EH (cell line): ENCODE measurements at places on chromosomes 7 and 10.

DNA sequence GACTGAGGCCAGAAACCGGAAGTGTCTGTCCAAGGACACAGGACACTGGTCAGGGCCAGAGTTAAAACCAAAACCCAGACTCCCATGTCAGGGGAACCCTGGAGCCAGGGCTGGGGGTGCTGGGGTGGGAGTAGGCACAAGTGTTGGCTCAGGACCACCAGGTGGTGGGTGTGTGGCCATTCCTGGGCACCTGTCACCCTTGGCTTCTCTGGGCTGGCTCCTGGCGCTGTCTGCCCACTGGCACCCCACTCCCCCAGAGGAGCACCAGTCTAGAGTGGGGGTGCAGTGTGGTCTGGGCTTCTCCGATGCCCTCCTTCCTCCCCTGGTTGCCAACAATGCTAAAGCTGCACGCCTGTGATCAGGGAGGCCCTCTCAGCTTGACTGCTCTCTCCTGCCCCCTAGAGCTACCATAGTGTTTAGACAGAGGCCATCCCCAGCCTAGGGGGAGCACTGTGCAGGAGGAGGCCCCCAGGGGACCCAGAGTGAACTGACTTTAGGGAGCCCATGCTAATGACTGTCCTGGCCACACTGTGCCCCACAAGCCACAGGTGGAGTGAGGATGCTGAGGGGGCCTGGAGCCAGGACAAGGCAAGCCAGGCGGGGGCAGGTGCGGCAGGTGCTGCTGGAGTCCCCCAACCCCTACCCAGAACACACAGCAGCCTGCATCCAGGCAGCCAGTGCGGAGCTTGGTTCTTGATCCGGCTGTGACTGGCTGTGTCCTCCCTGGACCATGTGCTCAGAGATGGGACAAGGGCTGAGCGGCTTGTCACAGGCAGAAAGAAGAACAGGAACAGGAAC, 11.0 kb downstream of the RASGEF1A start:
- peak; percentile 18 for DNase-seq

DNA sequence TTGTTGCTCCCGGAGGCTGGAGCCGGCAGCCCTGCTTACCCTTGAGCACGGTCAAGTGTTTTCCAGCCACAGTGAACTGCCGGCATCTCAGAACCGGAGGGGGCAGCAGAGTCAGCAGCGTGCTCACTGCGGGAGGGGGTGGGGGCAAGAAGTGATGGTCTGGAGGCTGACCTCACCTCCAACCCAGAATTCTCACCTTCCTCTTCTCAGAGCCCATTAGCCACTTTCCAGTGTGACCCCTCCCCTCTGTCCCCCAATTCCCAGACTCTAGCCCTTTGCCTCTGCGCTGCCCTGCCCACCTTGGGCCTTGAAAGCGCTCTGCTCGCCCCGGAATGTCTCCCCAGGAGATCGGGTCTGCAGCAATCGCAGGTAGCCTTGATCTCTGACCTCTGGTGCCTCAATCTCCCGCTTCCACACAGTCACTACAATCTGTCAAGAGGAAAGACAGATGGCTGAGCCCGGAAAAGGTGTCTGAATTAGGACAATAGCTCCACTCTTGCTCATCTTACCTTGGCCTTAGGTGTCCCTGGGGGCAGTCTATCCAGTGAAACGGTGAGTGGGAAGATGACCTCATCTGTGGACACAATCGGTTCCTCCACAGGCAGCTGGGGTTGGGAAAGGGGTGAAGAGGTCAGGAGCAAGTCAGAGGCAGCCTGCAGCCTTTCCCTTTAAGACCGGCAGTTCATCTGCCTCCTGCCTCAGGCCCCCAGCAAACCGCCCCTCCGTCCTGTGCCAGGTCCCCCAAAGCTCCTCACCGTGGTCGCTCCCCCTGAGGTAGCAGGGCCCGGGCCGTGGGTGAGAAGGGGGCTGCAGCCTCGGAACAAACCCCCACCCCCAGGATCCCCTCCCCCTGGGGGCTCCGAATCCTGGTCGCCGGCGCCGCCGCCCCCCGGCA, 942 bp downstream of the TRAPPC14 start:
- DNase-seq: peak; percentile 63

GRCh38 chr10:84365335-84365881, 37.0 kb downstream of the CCSER2 start:
- DNase-seq: no peak

GRCh38 chr7:99242682-99243081, 30.0 kb upstream of the MYH16 start:
- no peak for DNase-seq

DNA sequence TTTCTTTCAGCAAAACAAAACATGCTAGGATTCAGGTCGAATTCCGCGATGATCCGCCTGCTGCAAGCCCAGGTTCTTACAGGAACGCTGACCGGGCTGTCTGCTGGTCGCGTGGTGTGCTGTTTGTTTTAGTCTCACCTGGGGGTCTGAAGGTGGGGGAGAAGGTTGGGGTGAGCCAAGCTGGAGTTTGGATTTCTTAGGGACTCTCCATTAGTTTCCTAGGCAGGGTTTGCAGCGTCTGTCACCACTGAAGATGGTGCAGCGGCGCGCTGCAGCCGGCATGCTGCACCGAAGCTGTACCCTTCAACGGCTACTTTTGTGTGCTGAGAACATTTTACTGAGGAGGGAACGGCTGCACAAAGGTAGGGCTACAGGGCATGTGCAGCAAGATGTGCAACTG, 48.7 kb downstream of the GCC1 start:
- no peak for DNase-seq

- no peak for DNase-seq
These were observed 97.1 kb upstream of the MXI1 start for GRCh38 chr10:110110338-110110737.

DNA sequence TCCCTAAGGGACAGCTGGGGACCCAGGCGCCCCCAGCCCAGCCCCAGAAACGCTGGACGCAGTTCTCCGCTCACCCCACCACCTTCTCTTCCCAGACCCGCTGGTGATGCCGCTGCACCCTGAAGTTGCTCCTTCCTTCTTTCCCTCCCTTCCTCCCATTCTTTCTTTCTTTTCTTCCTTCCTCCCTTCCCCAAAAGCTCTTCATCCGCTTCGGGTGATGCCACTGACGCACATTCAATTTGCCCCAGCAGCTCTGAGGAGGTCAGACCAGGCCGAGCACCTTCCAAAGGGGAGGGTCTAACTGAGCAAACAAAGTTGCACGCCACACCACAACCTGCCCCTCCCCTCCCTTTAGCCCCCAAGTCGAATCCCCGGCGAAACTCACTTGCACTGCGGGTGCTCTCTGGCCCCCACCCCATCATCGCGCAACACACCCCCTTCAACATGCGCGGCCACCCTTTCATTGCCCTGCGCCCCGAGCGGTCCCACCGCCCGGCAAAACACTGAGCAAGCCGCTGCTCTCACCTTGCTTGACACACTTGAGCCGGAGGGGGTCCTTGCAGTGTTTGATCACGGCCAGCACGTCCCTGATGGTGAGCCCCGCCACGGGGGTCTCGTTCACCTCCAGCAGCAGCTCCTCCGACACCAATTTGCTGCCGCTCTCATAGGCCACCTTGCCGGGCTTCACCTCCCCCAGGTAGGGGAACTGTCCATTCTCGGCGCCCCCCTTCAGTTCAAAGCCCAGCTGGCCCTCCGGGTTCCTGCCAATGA, 787 bp downstream of the MAGI2 start:
- no peak for DNase-seq

DNA sequence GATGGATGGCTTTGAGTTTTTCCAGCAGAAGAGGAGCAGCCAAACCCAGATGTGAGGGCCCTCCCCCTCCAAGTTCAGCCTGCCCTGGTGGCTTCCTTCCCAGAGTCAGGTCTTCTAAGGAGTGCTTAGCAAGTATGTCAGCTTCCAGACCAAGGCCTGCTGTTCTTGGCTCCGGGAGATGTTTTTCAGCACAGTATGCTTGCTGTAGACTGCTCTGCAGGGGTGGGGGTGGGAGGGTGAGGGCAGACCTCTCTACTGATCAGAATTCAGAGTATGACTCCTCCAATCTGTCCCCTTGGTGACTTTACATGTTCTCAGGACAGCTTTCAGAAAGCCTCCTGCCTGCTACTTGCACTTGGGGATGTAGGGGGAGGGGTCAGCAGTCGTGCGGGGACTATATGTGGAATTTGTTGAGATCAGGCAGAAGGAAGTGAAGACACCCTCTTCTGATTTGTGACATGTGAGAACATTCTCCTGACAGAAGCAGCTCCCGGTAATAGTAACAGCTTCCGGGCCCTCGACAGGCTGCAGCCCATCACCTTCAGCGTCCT, 516.4 kb upstream of the ZMIZ1 start:
- DNase-seq: peak; percentile 77

GRCh38 chr7:116547347-116547746, 22.5 kb downstream of the CAV1 start:
- DNase-seq: peak; percentile 94

DNA sequence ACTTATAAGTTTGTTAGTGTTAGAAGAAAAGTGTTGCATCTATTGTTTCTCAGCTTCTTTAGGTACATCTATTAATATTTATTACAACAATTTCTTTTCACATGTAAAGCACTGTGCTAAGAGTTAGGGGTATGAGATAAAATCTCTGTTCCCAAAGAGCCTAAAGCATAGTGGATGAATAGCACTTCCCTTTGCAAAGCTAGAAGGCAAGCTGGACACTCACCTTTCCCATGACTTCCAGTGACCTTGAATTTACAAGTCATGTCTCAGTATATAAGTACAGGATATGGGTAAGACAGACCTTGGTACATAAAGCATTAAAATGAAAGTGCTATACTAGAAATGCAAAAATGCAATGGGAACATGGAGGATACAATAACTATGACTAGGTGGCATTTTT, 8.7 kb downstream of the CNNM1 start:
- peak; percentile 24 for DNase-seq
